ENCODE measurements at places on chromosomes 11 and 22.

GRCh38 chr11:75371949-75372876 is 20.8 kb upstream of the ARRB1 start:
- DNase-seq, result no peak
- H3K4me3 ChIP-seq, result no peak overlapping the region
- H3K27ac ChIP-seq, result no peak overlapping the region
- no peaks in the 10 kb centered on the region for H3K36me3 ChIP-seq

DNA sequence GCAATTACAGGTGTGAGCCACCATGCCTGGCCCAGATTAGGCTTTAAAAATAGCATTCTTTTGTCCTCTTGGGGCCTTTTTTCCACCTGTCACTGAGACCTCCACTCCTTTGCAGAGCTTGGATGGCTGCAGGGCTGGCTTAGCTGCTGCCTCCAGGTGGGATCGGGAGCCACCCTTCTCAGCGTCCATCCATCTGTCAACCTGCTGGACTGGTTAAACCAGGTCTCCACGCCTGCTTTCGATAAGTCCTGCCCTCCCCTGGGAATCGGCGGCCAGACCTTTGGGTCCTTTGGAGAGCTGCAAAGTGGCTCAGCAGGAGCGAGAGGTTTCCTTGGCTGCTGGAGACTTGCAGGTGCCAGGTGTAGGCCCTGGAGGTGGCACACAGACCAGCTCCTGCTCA is 23.4 kb upstream of the GRAMD4 start:
- no peaks in the 10 kb centered on the region for H3K36me3 ChIP-seq
- no peak overlapping the region for H3K27ac ChIP-seq
- no peaks in the 10 kb centered on the region for H3K4me1 ChIP-seq
- no peaks in the 10 kb centered on the region for H3K27me3 ChIP-seq
- DNase-seq, result no peak

DNA sequence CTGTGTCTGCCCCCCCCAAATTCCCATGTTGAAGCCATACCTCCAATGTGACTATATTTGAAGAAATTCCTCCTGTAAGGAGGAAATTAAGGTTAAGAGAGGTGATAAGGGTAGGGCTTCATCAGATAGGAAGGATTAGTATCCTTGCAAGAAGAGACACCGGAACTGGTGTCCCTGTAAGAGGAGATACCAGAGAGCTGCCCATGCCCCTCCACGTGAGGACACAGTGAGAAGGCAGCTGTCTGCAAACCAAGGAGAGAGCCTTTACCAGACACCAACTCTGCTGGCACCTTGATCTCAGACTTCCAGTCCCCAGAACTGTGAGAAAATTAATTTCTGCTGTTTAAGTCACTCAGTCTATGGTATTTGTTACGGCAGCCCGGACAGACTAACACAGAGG is 109.3 kb downstream of the ARFGAP2 start:
- H3K27ac ChIP-seq, result no peak overlapping the region
- DNase-seq, result no peak
- no peak overlapping the region for H3K4me3 ChIP-seq

GRCh38 chr11:74689666-74690065 is 41.6 kb downstream of the CHRDL2 start:
- no peaks in the 10 kb centered on the region for H3K36me3 ChIP-seq
- DNase-seq, result no peak
- H3K4me1 ChIP-seq, result no peaks in the 10 kb centered on the region
- H3K27ac ChIP-seq, result no peak overlapping the region
- no peak overlapping the region for H3K4me3 ChIP-seq
- no peaks in the 10 kb centered on the region for H3K27me3 ChIP-seq

GRCh38 chr11:92820860-92821259 is 148.6 kb upstream of the MTNR1B start:
- no peak overlapping the region for H3K27ac ChIP-seq
- no peaks in the 10 kb centered on the region for H3K36me3 ChIP-seq
- no peak overlapping the region for H3K4me3 ChIP-seq

DNA sequence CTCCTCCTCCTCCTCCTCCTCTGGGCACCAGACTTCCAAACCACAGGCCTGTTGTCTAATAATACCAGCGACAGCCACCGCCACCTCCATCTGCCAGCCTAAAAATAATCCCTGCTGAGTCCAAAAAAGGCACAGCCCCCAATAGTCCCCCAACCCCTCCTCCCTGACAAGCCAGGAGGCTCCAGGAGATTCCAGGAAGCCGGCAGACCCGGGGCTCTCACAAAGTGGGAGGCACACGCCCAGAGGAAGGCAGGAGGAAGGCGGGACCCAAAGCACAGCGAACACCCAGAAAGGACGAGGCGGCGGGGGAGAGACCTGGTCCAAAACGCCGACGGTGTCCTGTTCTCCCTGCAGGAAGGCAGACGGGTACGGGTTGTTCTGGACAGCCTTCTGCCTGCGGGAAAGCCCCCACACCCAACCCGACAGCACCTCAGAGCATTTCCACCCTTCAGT is 5.9 kb downstream of the IGSF9B start:
- H3K36me3 ChIP-seq, result no peaks in the 10 kb centered on the region
- peaks cover 49% of the 10 kb centered on the region for H3K4me1 ChIP-seq
- no peak overlapping the region for H3K27ac ChIP-seq
- DNase-seq, result no peak

DNA sequence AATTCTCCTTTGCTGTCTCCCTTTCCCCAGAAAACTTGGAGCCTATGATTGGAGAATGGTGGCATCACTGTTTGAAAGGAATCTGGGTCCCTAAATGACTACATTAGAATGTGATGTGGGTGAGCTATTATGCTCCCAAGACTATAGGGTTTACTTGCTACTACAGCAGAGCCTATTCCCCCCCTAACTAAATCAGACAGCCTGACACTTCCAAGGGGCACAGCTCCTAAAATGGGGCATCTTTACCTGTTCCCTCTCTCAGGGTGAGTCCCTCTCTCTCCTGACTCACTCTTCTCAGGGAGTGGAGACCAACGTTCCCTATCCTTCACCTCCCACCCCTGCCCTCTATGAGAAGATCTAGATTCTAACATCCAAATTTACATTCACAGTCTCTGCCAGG is 775 bp upstream of the ISX start:
- no peak for DNase-seq
- no peaks in the 10 kb centered on the region for H3K36me3 ChIP-seq
- H3K4me1 ChIP-seq, result no peaks in the 10 kb centered on the region
- H3K27me3 ChIP-seq, result no peaks in the 10 kb centered on the region

DNA sequence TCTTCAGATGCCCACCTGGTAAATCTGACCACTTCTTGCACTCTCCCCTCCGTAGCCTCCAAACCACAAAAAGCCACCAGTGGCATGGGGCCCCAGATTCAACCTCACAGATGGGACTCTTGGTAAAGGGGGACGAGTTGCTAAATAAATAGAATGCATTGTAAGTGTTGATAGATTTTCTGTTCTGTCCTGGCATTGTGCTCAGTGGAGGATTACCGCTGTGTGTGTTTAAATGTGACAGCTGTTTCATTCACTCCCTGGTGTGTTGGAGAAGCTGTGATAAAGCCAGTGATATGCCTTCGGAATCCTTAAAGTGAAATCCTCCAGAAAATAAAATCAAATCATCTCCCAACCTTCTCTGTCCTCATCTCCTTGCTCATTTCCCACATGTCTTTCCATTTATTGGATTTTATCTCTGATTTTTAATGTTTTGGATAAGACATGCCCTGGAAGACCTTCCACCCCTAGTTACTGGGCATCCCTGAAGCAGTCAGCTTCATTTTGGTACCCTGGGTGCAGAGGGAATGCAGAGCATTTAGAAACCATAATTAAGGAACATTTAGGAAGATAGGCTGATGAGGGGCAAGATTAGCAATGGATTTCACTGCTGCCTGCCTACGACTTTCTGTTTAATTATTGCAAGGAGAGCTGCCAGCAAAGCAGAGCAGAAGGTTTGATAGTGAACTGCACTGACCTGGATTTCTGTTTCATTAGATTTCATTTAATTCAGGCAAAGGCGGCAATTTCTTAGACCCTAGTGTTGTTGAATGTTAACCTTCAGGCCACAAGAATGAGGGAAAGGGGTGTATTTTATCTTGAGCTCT is 460.9 kb upstream of the KIRREL3 start:
- H3K27me3 ChIP-seq, result no peaks in the 10 kb centered on the region
- H3K36me3 ChIP-seq, result no peaks in the 10 kb centered on the region
- DNase-seq, result no peak
- no peak overlapping the region for H3K27ac ChIP-seq
- no peak overlapping the region for H3K4me3 ChIP-seq

GRCh38 chr22:24190159-24190540 is 8.9 kb downstream of the SUSD2 start:
- DNase-seq, result no peak
- no peaks in the 10 kb centered on the region for H3K27me3 ChIP-seq
- no peaks in the 10 kb centered on the region for H3K36me3 ChIP-seq
- H3K27ac ChIP-seq, result no peak overlapping the region

- no peaks in the 10 kb centered on the region for H3K27me3 ChIP-seq
- H3K36me3 ChIP-seq, result no peaks in the 10 kb centered on the region
- no peak overlapping the region for H3K27ac ChIP-seq
Observed at GRCh38 chr11:74269161-74269811, 42.2 kb downstream of the P4HA3 start.

- peak overlapping the region; percentile 76 for H3K27ac ChIP-seq
- no peaks in the 10 kb centered on the region for H3K27me3 ChIP-seq
- H3K36me3 ChIP-seq, result peaks cover 12% of the 10 kb centered on the region
- peak overlapping the region; percentile 89 for H3K4me3 ChIP-seq
Observed at GRCh38 chr11:65919573-65920371, 546 bp downstream of the DRAP1 start.

DNA sequence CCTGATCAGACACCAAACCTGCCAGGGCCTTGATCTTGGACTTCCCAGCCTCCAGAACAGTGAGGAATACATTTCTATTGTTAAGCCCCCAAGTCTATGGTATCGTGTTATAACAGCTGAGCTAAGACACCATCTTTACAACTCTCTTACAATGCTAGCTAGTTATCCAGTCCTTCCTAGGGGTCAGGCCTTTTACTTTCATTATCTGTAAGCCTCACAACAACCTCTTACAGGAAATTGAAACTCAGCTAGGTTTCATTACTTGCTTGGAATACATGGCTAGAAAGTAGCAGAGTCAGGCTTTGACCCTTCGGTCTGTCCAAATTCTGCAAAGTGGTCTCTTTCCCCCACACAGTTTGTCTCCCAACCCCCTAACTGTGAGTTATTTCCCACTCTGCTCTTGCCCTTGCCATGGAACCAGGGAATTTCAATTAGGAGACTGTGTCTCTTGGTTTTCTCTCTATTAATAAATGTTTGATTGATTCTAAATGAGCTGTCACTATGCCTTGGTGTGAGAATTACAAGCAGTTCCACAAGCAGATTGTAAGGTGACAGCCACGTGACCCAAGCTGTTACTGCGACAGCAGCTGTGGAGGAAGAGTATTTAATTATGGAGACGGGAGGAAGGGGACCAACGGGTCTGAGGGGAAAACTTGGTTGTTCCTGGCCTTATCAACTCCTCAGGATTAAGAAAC is 38.4 kb upstream of the CLMP start:
- H3K27ac ChIP-seq, result no peak overlapping the region
- no peak for DNase-seq
- H3K27me3 ChIP-seq, result no peaks in the 10 kb centered on the region

DNA sequence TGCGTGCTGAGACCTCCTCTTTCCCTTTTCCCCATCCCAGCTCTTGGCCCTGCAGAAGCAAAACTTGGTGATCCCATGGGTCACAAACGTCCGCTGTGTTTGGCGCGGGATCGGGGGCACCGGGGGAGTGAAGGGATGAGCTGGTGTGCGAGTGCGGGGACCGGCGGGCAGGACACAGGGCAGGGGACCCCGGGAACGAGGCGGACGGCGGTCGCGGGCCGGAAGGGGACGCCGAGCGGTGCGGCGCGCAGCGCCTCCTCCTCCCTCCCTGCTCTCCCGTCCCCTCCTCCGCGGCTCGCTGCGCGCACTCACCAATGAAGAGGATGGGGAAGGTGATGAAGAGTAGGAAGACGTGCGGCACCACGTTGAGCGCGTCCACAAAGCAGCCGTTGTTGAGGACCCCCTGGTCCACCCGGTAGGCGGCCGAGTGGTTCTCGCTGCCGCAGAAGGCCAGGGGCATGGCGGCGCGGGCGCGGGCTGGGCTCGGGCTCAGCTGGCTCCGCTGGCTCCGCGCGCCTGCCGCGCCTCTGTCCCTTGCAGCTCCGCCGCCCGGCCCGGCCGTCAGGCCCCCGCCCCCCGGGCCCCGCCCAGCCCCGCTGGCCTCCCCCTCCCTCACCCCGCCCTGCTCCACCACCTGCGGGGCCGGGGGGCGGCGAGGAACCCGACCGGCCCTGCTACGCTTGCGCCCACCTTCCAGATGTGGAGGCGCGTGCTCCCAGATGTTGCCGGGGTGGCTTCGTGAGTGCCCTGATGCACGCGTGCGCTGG is at the start of gene ABCC8:
Gene ABCC8 (minus strand): TSS at position 529 of the 767 bp plus-strand sequence. CDS start 69 bp downstream, at position 460.
- H3K36me3 ChIP-seq, result no peaks in the 10 kb centered on the region
- no peaks in the 10 kb centered on the region for H3K4me1 ChIP-seq
- no peak within 1 kb of the TSS for H3K27ac ChIP-seq
- no peaks in the 10 kb centered on the region for H3K27me3 ChIP-seq
- no peak for DNase-seq

DNA sequence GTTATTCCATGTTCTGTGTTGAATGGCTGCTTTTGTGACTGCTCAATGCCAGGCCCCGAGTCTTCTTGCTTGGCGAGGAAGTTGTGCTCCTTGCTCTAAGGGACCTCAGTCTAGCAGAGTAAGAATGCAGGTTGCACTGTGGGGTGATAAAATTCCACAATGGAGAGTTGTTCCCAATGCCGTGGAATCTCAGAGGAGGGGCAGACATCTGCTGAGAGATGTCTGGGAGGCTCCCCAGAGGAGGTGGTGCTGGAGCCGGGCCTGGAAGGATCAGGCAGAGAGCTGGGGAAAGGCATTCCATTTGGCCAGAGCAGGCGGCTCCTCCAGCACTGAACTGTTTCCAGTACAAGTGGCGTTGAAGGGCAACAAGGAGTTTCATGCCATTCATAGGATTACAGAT is 55.2 kb downstream of the ST3GAL4 start:
- no peak for DNase-seq
- H3K27me3 ChIP-seq, result no peaks in the 10 kb centered on the region
- no peak overlapping the region for H3K27ac ChIP-seq
- peaks cover 6% of the 10 kb centered on the region for H3K36me3 ChIP-seq
- H3K4me1 ChIP-seq, result no peaks in the 10 kb centered on the region
- no peak overlapping the region for H3K4me3 ChIP-seq

Data from effector memory CD4-positive, alpha-beta T cell (primary cell).